ENCODE measurements at places on chromosomes 4 and X.

DNA sequence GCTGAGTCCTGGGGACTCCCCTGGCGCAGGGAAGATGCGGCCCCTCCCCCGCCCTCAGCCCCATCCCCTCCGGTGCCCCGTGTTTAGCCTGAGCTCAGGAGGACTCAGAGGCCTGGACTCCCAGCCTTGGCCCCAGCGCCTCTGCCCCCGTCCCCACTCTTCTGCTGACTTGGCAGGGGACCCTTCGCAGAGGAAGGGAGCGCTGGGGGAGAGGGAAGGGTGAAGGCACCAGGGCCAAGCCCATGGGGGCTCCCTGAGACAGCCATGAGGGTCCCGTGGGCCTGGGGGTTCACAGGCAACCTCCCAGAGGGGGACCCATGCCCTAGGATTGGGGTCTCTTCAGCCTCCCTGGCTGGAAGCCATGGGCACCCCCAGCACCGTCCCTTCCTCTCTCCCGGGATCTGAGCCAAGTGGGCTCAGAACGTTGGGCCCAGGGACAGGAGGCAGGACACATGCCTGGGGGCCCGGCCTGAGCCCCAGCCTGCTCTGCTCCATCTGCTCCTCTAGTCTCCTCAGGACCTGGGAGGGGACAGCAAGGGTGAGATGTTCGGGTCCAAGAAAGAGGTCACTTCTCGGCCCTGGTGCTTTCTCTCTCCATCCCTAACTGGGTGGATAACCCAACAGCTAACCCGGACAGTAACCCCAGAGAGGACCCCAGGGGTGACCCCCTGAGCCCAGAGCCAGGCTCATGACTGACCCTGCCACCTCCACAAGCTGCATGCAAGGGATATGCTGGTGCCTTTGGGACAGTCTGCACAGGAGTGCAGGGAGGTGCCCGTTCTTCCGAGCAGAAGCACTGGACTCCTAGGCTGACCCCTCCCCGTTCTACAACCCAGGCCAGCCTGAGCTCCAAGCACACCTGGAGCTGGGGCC, 1.5 kb upstream of the CPLX1 start:
- no peak for DNase-seq

DNA sequence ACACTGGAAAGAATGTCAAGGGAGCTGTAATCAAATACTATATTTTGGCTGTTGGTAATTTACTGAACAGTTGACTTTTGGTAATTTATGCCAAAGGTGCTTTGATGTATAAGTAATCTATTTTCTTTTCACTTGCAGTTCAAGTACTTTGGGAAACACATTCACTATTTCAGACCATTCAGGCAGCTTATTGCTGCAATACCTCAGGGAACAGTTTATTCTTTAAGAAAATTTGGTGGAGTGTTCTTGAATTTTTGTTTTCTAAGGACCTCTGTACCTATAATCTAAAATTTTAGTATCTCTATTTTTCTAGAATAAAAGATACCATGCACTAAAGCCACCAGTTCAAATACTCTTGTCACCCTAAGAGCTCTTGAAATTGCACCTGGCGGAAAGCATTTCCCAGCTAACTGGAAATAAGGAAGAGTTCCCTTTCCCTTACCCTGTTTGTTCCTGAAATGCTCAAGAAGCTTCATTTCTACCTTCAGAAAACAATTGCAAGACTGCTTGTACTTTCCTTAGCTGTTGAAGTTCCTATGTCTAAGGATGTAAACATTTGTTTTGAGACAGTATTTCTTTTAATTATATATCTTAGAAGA, 633.5 kb upstream of the FAT1 start:
- DNase-seq = no peak

- no peak for DNase-seq
Measured at GRCh38 chr4:72397314-72397713, 171.7 kb downstream of the ADAMTS3 start.

GRCh38 chrX:53483838-53484405, 49.8 kb upstream of the HSD17B10 start:
- no peak for DNase-seq

- DNase-seq = peak; percentile 63
Measured at GRCh38 chr4:123877551-123877950, 481.0 kb downstream of the SPRY1 start.

GRCh38 chr4:146310319-146311021, 96.1 kb downstream of the REELD1 start:
- DNase-seq = no peak

DNA sequence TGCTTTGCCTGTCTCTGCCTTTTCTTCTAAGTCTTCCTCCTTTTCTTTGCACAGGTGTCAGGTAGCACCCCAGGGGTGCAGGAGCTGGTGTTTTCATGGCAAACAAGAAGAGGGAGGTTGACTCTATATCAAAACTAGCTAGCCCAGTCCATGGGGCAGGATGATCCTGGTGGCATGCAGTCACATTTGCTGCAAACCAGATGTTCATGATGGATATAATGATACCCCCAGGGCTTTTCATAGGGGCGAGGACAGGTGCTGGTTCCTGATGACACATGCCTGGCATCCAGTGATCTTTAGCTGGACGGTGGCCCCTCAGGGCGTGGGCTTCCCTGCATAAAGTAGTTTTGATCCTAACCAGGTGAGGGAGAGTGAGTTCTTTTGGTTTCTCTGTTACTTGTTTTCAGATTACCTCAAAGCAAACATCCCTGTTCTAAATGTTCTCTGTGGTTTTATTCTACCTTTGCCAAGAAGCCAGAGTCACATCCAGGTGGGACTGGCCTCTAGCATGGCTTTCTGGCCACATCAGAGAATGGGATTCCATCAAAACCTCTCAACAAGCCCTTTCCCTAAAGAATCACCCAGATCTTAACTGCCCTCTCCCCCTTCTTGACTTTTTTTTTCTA, 11.2 kb upstream of the UBA6 start:
- DNase-seq = no peak

GRCh38 chr4:26192899-26193869, 127.6 kb upstream of the RBPJ start:
- DNase-seq = no peak

GRCh38 chr4:79348405-79348804, 22.5 kb upstream of the NAA11 start:
- no peak for DNase-seq

DNA sequence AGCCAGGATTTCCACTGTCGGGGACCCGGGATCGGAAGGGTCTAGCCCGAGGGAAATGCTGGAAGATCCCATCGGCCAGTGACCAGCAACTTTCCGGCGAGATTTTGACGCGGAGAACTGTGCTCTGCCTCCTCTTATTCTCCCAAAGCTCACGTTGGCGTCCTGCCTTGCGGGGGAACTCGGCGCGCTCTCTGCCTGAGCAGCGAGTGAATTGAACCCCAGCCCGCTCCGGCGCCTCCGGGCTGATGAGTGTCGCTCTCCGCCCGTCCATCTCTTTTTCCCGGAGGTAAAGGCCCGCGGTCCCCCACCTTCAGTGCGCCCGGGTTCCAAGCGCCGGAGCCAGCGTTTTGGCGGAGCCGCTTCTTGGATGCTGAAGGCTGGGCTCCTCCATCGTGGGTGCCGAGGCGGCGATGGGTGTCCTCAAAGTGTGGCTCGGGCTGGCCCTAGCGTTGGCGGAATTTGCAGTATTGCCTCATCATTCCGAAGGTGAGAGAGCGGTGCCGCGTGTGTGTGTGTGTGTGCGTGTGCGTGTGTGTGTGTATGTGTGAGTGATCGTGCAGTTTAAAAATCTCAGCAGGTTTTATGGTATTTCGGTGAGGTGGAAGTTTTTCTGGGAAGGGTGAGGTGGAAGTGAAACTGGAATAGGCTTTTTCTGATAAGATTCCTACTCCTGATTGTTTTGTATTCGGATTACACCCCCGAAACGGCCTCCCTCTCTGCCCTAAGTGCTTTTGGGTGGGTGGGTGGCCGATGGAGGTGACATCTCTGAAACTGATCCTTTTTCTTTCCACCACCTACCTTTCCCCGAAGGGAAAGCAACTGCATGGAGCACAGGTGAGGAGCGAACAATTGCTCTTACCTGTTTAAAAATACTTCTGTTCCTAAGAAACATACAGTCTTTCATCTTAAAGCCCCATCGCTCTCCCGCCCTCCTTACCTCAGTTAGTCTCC, 752 bp downstream of the FRAS1 start:
- peak; percentile 14 for DNase-seq

DNA sequence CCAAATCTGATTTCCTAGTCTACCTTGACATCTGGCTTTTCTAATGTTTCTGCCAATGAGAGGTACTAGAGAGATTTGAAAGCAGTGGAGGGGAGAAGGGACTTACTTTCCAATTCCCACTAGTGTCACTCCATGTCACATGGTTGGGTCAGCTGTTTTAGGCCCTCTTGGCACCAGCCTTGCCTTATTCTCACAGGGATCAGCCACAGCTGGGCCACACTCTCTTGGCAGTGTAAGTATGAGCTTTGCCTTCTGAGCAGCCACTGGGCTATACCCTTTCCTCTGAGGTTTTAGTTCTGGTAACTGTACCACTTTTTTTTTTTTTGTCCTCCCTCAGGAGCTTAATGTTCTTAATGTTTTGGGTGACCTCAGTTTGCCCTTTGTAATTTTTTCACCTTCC, 10.2 kb upstream of the ADH1C start:
- no peak for DNase-seq

DNA sequence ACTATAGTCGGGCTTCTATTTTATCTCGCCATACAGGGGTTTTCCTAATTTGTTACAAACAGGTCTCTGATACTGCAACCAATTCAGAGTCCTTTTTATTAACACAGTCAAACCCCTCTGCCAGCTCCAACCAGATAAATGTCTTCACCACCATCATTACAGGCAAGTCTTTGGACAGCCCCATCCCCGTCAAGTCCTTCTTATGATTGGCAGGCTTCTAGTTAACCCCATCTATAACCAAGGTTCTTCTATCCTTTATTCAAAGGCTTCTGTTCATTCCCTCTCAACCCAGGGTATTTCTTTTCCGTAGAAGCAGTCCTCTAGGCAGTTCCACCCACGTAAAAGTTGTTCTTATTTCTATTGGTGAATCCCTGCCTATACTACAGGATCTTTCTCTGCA, 29.9 kb upstream of the FOXR2 start:
- DNase-seq = no peak

Data from brain microvascular endothelial cell (primary cell).